ENCODE measurements at places on chromosomes 11 and 22. TPM values are rescaled to one million over a fixed set of nuclear protein-coding genes. Genes with fewer than 3 reads are reported as not detected.

The KDELR3 gene
- 19.3 TPM for total RNA-seq

The ANO9 gene
- total RNA-seq, result 0.67 TPM

The GLYAT gene
- not detected for total RNA-seq

The OR5B21 gene
- total RNA-seq, result not detected

The LMO1 gene
- 2.4 TPM for total RNA-seq

The ACR gene
- total RNA-seq, result not detected

The CD6 gene
- 0.05 TPM for total RNA-seq

The P2RX6 gene
- total RNA-seq, result 0.50 TPM

The FAM227A gene
- 0.68 TPM for total RNA-seq

The SLC22A8 gene
- not detected for total RNA-seq

The ASCL2 gene
- total RNA-seq, result not detected

The ZBTB16 gene
- total RNA-seq, result 1.6 TPM

Data from A549 treated with dexamethasone at 1 μM for 4 hours (cell line).